ENCODE measurements at places on chromosomes 12 and 14.

GRCh38 chr12:93802698-93803423 lies 125.7 kb downstream of the CRADD start:
- DNase-seq = no peak

- DNase-seq = peak; percentile 33
Observed at GRCh38 chr14:50001999-50002925, 109.4 kb downstream of the ARF6 start.

DNA sequence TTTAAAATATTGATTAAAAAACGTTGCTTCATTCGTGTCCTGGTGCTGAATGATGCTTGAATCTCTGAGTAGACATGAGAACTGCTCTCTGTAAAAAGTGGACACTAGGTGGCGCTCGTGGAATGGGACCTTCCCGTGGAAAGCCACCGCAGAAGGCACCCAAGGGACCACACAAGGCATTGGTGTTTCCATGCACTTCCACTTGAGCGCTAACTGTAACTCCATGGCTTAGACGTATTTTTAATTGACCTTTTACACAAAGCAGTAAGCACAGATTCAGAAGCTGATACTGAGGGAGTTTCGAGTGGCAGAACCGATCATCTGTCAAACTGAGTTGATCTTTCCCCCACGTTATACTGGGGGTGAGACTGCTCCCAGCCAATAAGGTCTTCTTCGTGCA lies 135.3 kb downstream of the PRKCH start:
- DNase-seq = peak; percentile 55

GRCh38 chr14:77059276-77059915 lies 30.9 kb upstream of the IRF2BPL start:
- DNase-seq = no peak
